ENCODE measurements at places on chromosomes 5 and 9.

- no peaks in the 10 kb centered on the region for H3K36me3 ChIP-seq
- DNase-seq = no peak
- no peak overlapping the region for H3K4me3 ChIP-seq
- no peaks in the 10 kb centered on the region for H3K4me1 ChIP-seq
Measured at GRCh38 chr5:159058716-159059636, 40.7 kb downstream of the EBF1 start.

DNA sequence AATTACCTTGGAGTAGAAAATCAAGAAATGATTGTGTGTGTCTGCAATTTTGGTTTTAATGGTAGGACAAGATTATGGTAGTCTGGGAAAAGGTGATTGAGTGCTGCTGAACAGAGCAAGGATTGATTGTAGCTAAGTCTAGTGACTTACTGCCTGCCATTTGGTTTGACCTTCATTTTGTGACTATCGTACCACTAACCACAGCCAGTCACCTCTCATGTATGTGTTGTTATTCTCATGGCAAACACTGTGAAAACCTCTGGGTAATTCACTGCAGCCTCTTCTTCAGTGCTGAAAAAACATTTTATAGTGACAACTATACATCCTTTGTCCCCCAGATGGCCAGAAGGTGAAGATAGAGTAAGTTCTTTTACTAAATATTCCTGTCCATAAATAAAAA, 37.5 kb downstream of the CTNNA1 start:
- no peak overlapping the region for H3K27ac ChIP-seq
- no peaks in the 10 kb centered on the region for H3K27me3 ChIP-seq
- no peaks in the 10 kb centered on the region for H3K4me1 ChIP-seq
- DNase-seq = no peak
- peaks cover 73% of the 10 kb centered on the region for H3K36me3 ChIP-seq

DNA sequence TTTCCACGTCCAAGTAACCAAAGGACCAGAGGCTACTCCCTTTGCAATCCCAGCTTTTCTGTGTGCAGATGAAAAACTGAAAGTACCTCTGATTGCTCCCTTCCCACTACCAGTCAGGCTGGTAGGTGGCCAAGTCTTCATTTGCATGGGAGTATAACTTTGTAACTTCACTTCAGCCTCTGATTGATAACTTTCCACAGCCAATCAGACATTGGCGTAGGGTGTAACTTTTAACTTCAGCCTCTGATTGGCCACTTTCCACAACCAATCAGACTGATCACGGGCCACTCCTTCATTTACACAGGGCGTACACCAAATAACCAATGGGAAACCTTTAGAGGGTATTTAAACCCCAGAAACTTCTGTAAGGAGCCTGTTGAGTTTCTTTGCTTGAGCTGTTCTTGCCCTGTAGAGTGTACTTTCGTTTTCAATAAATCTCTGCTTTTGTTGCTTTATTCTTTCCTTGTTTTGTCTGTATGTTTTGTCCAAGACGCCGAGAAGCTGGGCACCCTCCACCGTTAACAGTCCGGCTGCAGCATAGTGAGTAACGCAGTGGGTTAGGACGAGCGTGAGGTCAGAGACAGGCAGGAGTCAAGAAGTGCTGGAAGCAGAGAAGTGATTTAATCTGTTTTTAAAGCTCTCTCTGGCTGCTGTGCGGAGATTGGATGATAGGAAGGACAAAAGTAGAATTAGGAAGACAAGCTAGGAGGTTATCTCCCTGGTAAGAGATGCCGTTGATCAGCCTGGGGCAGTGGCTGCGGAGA, 3.5 kb upstream of the EXOSC2 start:
- no peaks in the 10 kb centered on the region for H3K4me1 ChIP-seq
- no peak overlapping the region for H3K27ac ChIP-seq
- H3K36me3 ChIP-seq = no peaks in the 10 kb centered on the region
- DNase-seq = peak; percentile 86

- peaks cover 14% of the 10 kb centered on the region for H3K27me3 ChIP-seq
- H3K36me3 ChIP-seq = no peaks in the 10 kb centered on the region
- no peak overlapping the region for H3K27ac ChIP-seq
- DNase-seq = no peak
Measured at GRCh38 chr5:17412760-17413671, 85.0 kb upstream of the TAF11L2 start.

GRCh38 chr5:81755320-81755719, 4.4 kb upstream of the SSBP2 start:
- H3K27ac ChIP-seq = peak overlapping the region; percentile 5
- H3K36me3 ChIP-seq = no peaks in the 10 kb centered on the region
- DNase-seq = peak; percentile 80

GRCh38 chr5:78509884-78510769, 138.4 kb downstream of the LHFPL2 start:
- peaks cover 45% of the 10 kb centered on the region for H3K36me3 ChIP-seq
- H3K27ac ChIP-seq = no peak overlapping the region
- peak; percentile 87 for DNase-seq

GRCh38 chr5:64519263-64519662, 13.4 kb downstream of the RGS7BP start:
- no peak overlapping the region for H3K4me3 ChIP-seq
- no peaks in the 10 kb centered on the region for H3K27me3 ChIP-seq
- H3K36me3 ChIP-seq = no peaks in the 10 kb centered on the region
- H3K27ac ChIP-seq = no peak overlapping the region
- no peaks in the 10 kb centered on the region for H3K4me1 ChIP-seq

GRCh38 chr5:38323645-38324295, 65.4 kb downstream of the EGFLAM start:
- peak overlapping the region; percentile 28 for H3K4me3 ChIP-seq
- H3K27me3 ChIP-seq = no peaks in the 10 kb centered on the region
- H3K4me1 ChIP-seq = peaks cover 5% of the 10 kb centered on the region

- no peak overlapping the region for H3K27ac ChIP-seq
- no peaks in the 10 kb centered on the region for H3K4me1 ChIP-seq
- H3K4me3 ChIP-seq = no peak overlapping the region
- H3K27me3 ChIP-seq = no peaks in the 10 kb centered on the region
Measured at GRCh38 chr9:75979362-75979761, 88.9 kb downstream of the PCSK5 start.

DNA sequence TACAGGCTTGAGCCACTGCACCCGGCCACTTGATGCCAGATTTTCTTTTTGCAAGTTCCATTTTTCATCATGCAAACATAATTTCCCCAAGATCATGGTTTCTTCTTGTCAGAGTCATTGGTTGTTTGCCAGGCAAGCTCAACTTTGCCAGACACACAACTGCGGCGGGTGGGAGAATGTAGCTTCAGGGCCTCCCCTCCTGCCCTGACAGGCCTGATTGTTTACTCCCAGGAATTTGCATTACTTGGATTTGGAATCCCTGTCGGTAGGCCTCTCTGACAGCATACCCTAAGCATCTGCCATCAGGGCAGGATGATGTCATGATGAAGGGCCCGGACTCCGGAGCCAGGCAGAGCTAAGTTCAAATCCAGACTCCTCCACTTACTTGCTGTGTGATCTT, 15.1 kb downstream of the RPS14 start:
- H3K4me1 ChIP-seq = no peaks in the 10 kb centered on the region
- no peak for DNase-seq
- H3K36me3 ChIP-seq = no peaks in the 10 kb centered on the region
- no peak overlapping the region for H3K4me3 ChIP-seq
- H3K27me3 ChIP-seq = no peaks in the 10 kb centered on the region
- H3K27ac ChIP-seq = no peak overlapping the region

DNA sequence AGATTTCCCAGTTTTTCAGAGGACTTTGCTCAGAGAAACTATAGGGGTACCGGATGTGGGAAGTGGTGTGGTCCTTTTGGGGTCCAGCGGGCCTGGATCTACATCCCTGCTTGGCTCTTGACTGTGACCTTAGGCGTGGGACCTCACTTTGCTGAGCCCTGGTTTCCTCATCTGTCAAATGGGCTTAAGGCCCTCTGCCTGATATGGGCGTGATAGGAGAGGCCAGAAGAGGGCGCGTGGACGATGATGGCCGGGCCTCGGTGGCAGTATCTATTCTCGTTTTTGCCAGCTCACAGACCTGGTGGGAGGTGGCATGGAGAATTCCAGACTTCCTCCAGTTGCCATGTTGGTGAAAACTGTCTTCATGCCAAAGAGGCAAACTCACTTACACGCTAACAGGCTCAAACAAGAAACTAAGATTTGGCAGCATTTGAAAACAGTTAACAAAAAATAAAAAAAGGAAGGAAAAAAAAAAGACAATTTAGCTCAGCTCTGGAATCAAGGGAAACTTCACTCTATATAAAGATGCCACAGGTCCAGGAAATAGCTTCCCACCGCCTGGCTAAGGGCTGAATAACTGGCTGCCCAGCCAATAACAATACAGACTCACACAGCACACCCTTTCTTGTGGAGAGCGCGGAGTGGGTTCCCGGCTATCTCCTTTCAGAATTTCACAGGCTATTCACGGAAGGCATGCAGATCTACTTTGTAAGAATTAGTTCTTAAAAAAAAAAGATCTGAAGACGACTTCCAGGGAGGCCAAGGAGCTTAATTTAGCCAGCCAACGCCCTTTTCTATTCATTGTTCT, 1.7 kb downstream of the SH3PXD2B start:
- peaks cover 30% of the 10 kb centered on the region for H3K36me3 ChIP-seq
- H3K27me3 ChIP-seq = no peaks in the 10 kb centered on the region
- peak overlapping the region; percentile 99 for H3K4me3 ChIP-seq

DNA sequence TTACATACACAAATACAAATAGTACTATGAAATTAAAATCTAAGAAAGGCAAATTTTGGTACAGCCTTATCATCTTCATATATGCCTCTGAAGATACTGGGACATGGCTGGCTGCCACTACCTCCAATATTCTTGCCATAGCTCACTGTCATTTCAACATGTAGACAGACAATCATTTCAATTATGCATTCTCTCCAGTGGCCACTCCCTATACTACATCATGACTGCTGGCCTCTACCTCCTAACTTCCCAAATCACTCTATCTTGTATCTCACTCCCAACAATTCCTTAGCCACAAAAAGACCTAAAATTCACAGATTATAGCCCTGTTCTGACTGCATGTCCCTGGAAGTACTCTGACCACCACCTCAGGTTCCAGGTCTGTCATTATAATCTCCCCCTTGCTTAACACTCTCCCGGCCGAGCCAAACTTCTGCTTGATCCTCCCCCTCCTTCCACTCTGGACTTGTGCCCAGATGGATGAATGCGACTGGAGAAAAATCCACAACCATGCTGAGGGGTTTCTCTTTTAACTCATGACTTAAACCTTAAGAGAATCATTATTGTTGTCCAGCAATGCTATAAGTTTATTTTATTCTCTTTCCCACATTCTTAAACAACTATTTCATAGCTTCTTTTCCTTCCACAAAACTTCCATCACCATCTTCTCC, 225.3 kb upstream of the TLE4 start:
- H3K4me1 ChIP-seq = no peaks in the 10 kb centered on the region
- H3K27me3 ChIP-seq = no peaks in the 10 kb centered on the region
- H3K27ac ChIP-seq = no peak overlapping the region

- no peak for DNase-seq
- H3K4me3 ChIP-seq = no peak overlapping the region
- H3K27ac ChIP-seq = no peak overlapping the region
- no peaks in the 10 kb centered on the region for H3K27me3 ChIP-seq
Measured at GRCh38 chr5:123278284-123278683, 144.9 kb downstream of the CEP120 start.

- peaks cover 4% of the 10 kb centered on the region for H3K4me1 ChIP-seq
- no peaks in the 10 kb centered on the region for H3K27me3 ChIP-seq
- no peaks in the 10 kb centered on the region for H3K36me3 ChIP-seq
- no peak overlapping the region for H3K4me3 ChIP-seq
- no peak for DNase-seq
- no peak overlapping the region for H3K27ac ChIP-seq
Measured at GRCh38 chr9:115604831-115605483, 487.0 kb upstream of the TNC start.

DNA sequence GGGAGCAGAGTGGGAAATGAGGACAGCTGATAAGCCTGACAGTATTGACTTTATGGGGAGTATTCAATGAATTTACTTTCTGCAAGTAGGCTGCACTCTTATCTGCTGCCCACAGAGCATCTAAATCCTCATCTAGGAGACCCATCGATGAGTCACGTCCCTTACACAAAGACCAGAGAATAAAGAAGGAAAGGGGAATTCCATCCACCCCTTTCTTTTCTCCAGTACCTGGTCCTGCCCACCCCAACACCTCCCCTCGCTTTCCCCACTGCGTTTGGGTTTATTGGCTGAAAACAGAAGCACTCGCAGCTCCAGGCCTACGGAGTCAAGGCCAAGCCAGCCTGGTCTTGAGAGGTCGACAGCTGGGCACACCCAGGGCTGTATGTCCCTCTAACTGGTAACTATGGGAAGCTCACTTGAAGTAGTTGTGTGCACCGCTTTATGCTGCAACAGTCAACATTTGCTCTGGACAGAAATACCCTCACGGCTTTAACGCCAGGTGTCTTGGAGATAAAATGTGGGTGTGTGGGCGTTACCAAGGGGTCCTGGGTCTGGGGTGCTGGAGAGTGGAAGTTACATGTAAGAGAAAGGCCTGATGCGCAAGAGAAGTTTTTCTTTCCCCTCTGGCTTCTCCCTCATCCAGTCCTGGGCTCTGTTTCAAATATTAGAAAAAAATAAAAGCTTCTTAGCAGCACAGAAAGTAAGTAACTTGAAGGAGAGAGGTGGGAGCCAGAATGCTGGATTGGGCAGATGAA, 14.5 kb upstream of the TAL2 start:
- no peaks in the 10 kb centered on the region for H3K36me3 ChIP-seq
- no peak overlapping the region for H3K27ac ChIP-seq
- H3K4me1 ChIP-seq = peaks cover 24% of the 10 kb centered on the region
- H3K27me3 ChIP-seq = peaks cover 25% of the 10 kb centered on the region
- H3K4me3 ChIP-seq = no peak overlapping the region

DNA sequence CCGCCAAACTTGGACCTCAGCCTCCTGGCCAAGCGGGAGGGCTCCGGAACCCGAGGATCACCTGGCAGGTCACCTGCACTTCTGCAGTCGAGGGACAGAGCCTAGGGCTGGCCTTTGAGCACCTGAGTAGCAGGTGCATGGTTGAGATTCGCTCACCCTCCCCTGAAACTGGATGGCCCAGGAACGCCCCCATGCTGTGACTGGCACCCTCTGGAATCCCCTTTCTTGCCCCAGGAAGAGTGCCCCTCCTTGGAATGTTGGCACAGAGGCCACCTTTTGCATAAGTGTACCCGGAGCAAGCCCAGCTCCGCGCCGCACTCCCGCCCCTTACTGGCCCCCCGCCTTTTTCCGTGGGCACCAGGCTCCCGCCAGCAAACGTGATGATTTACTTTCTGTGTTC, 112.5 kb upstream of the IER5L start:
- H3K36me3 ChIP-seq = no peaks in the 10 kb centered on the region
- H3K4me3 ChIP-seq = no peak overlapping the region
- H3K27ac ChIP-seq = no peak overlapping the region

DNA sequence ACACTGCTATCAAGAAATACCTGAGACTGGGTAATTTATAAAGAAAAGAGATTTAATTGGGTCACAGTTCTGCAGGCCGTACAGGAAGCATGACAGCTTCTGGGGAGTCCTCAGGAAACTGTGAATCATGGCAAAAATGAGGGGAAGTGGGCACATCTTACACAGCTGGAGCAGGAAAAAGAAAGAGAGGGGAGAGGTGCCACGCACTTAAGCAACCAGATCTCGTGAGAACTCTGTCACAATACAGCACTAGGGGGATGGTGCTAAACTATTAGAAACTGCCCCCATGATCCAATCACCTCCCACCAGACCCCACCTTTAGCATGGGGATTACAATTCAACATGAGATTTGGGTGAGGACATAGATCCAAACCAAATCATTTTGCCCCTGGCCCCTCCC, 105.5 kb upstream of the CPLX2 start:
- no peaks in the 10 kb centered on the region for H3K4me1 ChIP-seq
- H3K27ac ChIP-seq = no peak overlapping the region

Measured in endodermal cell (in vitro differentiated cells).